ENCODE measurements at places on chromosomes 13 and 19.

DNA sequence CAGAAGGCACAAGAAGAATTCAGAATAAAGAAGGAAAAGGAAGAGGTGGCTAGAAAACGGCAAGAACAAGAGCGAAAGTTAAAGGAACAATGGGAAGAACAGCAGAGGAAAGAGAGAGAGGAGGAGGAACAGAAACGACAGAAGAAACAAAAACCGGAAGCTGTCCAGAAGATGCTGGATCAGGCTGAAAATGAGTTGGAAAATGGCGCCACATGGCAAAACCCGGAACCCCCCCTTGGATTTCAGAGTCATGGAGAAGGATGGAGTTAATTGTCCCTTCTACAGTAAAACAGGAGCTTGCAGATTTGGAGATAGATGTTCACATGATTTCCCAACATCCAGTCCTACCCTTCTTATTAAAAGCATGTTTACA is 6.7 kb downstream of the CD209 start:
- no peak for DNase-seq

DNA sequence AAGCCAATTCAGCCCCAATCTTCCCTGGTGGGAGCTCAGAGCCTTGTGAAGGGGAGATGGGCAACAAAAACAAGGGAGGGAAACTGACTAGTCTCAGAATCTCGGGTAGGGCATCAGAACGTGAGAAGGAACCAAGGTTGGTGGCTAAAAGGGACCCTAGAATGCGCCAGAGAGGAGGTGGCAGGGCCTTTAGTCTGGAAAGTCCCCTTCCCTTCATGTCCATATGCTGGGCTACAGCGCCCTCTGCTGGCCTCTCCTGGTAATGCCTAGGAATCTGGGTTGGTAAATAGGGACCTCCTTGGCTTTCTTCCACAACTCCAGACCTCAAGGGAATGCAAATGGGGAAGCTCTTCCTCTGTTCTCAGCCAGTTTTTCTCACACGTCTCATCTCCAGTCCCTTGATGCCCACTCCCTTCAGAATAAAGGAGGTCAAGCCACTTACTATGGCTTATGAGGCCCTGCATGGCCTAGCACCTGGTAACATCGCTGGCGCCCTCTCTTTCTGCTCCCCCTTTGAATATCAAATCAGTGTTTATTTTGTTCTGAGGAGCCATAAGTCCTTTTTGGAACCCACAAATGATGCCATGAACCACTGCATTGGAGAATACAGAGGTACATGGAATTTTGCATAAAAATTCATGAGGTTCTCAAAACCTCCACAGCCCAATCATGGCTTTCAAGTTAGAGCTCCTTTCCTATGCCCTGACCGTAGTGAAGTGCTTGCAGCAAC is 1.4 kb upstream of the CCDC97 start:
- peak; percentile 93 for DNase-seq

DNA sequence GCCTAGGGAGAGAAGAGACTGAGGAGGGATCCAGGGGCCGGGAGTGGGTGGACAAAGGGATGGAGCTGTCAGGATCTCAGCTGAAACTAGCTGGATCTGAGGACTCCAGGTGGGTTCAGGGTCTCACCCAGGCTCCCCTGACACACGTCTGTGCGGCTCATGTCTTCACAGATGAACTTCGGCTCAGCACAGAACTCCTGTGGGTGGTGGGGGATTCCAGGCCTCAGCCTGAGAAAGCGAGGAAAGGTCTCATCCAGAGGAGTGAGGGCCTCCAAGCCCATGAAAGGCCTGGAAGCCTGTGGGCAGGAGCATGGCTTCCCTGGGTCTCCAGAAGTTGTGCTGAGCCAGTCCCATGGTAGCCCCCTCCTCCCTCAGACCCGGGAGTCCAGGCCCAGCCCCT is 1.4 kb downstream of the CAPN12 start:
- DNase-seq: no peak

GRCh38 chr13:22311734-22312404 is 641.0 kb downstream of the FGF9 start:
- peak; percentile 31 for DNase-seq

DNA sequence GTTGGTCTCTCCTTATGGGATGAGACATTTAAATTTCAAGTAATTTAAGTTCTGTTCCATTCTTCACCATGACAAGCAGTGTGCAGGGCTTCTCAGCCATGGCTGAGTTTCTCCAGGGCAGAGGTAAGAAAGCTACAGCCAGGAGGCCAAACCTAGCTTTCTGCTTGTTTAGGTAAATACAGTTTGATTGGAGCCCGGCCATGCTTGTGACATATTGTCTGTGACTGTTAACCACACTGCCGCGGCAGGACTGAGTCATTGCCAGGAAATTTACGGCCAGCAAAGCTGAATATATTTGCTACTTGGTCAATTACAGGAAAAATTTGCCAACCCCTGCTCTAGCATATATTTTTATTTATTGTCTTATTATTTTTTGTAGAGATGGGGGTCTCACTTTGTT is 10.7 kb downstream of the NLRP8 start:
- no peak for DNase-seq

GRCh38 chr13:27592865-27593264 is 27.5 kb downstream of the LNX2 start:
- no peak for DNase-seq

DNA sequence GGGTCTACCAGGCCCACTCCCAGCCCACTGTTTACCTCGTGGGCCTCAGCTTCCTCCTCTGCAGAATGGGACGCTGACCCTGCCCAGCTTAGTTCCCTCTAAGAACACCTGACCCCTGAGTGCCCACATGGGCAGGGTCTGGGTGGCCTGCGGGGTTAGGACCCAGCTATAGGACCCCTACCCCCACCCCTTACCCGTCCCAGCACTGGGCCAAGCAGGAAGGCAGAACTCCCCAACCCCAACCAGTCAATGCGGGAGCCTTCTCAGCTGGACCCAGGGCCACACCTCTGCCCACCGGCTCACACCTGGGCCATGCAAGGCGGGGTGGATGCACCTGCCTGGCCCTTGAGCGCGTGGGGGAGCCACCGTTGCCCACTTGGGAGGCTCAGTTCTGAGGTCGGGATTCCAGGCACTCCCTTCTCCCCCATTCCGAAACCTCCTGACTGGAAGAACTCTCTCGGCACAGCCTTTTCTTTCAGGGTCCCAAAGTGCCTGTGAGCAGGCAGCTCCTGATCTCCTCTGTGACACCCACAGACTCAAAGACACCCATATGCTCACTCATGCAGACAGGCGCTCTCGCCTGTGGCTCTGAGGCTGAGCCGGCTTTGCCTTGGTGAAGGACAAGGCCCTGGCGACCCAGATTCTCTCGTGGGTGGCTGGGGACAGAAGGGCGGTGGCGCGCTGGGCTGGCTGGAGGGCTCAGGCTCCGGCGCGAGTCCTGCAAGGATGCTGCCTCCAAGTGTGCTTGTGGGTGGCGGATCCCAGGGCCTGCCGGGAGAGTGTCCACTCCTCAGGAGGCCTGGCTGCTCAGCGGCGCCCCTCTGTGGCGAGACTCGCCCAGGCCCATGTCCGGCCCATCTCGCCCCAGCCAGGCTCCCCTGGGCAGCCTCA is 27.9 kb upstream of the PARP4 start:
- peak; percentile 82 for DNase-seq

DNA sequence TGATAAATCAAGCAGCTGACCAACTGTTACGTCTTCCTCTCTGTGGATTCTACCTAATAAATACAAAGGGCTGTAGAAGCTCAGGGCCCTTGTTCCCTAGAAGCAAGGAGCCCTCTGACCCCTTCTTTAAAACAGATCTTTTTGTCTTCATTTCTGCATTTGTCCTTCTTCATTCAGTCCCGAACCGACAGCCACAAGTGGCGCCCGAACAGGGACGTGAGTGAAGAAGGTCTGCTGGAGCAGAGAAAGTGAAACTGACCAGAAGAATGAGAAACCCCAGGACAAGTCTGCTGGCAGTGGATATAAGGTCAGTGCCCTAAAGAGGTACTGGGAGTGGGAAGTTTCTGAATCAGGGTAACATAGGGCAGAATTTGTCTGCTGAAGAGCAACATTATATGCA is 13.1 kb downstream of the ZNF773 start:
- no peak for DNase-seq

DNA sequence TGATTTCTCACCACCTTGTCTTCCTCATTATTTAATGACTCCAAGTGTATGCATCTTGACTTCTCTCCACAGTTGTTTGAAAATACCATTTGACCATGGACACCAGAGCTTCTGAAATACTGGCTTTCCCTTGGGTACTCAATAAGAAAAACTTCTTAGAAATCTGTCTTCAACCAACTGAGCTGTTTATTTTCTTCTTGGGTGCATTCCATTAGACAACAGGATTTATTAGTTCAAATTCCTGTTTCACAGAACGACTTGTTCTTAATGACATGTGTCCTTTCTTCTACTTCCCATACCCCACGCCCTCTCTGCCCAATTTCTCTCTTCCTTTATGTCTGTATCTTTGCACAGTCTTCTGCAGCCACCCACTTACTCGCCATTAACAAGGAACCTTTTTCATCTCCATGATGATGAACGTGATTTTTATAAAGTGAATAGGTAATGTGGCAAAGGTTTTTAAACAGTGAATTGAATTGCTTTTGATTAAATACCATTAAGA is 11.3 kb upstream of the ITM2B start:
- no peak for DNase-seq

DNA sequence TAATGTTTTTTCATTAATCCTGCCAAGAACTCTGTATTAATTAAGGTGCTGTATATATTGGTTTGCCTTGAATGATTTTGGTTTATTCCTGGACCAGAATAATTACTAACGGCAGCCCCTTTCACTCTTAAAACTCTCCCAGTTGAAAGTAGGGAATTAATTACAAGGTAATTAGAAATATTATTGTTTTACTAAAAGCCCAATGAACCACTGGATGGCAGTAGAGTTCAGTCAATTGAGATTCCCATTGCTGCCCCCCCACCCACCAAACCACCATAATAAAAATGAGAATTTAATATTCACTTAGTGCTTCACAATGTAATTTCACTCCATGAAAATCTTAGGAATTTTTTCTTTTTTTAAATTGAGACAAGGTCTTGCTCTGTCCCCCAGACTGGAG is 13.7 kb downstream of the WBP4 start:
- DNase-seq: no peak

DNA sequence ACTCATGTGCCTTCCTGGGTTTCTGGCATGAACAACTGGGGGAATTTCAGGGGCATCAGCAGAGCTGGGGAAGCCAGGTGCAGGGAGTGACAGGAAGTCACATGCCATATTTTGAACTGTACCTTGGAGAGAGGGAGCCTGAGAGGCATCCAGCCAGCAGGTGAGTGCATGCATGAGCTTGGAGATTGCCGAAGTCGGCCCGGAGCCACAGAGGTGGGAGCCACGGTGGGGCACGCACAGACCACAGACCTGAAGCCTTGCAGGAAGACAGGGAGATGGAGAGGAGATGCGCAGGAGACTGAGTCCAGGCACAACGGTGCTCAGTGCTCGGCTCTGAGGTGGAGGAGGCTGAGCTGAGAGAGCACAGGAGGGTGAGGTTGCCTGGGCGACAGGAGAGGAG is 55.1 kb downstream of the CDADC1 start:
- DNase-seq: no peak

GRCh38 chr19:13920940-13921747 is 15.1 kb downstream of the CC2D1A start:
- DNase-seq: peak; percentile 47

DNA sequence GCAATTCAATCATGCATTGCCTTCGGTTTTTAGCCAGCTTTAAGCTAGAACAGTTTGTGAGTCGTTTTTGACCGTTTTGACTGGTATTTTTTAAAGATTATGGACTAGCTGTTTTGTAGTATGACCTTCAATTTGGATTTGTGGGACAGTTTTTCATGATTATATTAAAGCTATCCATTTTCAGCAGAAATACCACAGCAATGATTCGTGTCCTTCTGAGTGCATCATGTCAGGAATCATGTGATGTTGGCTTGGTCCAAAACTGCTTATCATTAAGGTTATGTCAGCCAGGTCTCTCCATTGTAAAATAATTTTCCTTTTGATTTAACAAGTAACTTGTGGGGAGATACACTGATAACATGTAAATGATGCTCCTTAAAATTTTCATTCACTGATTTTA is 229.0 kb downstream of the POSTN start:
- DNase-seq: no peak

DNA sequence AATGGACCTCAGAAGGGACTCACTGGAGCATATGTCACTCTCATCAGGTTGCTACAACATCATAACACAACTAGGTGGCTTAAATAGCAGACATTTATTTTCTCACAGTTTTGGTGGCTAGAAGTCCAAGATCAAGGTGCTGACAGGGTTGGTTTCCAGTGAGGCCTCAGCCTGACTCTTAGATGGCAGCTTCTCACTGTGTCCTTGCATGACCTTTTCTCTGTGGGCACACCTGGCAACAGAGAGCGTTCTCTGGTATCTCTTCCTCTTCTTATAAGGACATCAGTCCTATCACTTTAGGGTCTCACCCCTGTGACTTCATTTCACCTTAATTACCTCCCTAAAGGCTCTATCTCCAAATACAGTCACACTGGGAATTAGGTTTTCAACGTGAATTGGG is 74.5 kb downstream of the CYSLTR2 start:
- no peak for DNase-seq

DNA sequence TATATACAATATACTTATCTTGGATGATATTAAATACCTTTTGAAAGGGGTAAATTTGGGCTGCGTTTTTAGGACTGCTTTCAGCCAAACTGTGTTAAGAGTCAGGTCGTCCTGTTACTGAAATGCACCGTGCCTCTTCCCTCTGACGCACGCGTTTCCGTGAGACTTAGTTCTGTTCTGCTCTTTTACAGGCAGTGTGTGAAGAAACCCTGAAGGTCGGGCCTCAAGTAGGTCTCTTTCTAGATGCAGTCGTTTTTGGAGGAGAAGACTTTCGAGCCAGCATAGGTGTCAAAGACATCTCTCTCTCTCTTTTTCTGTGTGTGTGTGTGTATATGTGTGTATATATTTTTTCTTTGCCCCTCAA is 107.0 kb downstream of the ZIC5 start:
- DNase-seq: no peak

GRCh38 chr13:60836821-60837220 is 439.8 kb downstream of the TDRD3 start:
- no peak for DNase-seq

DNA sequence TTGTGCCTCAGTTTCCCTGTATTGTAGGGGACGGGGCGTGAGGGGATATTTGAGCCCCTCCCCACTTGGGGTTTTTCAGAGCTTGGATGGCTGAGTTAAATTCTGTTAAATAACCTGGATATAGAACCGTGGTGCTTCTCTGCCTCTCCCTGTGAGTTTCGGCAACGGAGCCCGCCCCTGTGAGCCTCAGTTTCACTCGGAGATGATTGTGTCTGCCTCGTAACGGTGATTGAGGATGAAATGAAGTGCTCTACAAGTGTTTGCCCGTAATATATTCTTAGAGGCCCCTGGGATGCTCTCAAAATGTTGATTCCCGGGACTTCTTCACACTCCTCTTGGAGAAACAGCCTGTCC is 509 bp downstream of the KXD1 start:
- DNase-seq: no peak

DNA sequence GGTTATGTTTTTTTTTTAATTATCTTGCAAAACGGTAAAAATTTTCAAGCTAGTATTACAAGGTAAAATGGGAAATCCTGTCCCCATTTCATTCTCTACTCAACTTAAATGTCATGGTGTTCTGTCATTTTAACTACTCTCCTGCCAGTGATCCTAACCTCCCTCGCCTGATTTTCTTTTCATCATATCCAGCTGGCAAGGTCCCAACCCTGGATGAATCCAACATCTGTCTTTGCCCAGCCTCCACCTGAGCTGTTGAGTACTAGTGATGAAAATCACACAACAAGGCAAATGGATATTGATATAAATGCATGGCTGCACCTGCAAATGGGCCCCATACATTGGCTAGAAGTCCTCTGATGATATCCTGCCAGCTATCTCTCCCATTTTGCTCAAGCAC is 6.9 kb upstream of the CDK8 start:
- no peak for DNase-seq

GRCh38 chr19:18932216-18932841 is 8.7 kb downstream of the HOMER3 start:
- DNase-seq: peak; percentile 99

All from H9 (cell line).